ENCODE measurements at places on chromosomes 16 and 17.

DNA sequence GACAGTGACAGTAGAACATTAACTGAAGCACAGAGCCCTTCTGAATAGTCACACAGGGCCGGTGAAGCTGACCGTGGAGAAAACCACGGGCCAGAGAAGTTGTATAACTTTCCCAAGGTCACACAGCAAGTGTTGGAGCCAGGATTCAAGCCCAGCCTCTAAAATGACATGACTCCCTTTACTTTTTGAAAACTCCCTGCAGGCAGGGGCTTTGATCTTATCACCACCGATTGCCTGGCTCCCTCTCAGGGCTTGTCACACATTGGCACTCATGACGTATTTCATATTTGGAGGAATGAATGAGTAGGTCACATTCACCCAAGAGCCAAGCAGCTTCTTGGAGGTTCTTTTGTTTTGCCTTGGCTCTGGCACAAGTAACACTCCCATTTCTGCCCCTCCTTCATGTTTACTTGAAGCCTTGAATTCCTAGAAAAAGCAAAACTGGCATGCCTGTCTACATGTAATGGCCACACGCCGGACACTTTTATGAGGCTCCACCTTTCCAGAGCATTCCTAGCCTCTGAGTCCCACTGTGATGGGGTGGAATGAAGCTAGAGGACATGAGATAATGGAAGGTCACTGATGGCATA, 13.3 kb upstream of the RBBP6 start:
- no peak for DNase-seq

GRCh38 chr17:72423286-72423589, 302.4 kb downstream of the SOX9 start:
- DNase-seq, result no peak

- DNase-seq, result no peak
Measured at GRCh38 chr16:87149051-87149450, 168.1 kb downstream of the C16orf95 start.

- DNase-seq, result peak; percentile 32
Measured at GRCh38 chr17:57257195-57257894, 1.0 kb downstream of the MSI2 start.

Measured in hematopoietic multipotent progenitor cell treated with erythropoietin and hydrocortisone succinate and interleukin-3 and kit ligand, for 17 days (in vitro differentiated cells).